ENCODE measurements at places on chromosomes 6 and 20.

GRCh38 chr6:7719364-7719850 lies 6.5 kb upstream of the BMP6 start:
- no peak for DNase-seq

GRCh38 chr6:39961178-39961577 lies 26.9 kb upstream of the MOCS1 start:
- no peak for DNase-seq

- no peak for DNase-seq
Observed at GRCh38 chr6:170487707-170488329, 65.3 kb downstream of the PSMB1 start.

- DNase-seq: no peak
Observed at GRCh38 chr20:6311841-6312655, 189.2 kb upstream of the FERMT1 start.

DNA sequence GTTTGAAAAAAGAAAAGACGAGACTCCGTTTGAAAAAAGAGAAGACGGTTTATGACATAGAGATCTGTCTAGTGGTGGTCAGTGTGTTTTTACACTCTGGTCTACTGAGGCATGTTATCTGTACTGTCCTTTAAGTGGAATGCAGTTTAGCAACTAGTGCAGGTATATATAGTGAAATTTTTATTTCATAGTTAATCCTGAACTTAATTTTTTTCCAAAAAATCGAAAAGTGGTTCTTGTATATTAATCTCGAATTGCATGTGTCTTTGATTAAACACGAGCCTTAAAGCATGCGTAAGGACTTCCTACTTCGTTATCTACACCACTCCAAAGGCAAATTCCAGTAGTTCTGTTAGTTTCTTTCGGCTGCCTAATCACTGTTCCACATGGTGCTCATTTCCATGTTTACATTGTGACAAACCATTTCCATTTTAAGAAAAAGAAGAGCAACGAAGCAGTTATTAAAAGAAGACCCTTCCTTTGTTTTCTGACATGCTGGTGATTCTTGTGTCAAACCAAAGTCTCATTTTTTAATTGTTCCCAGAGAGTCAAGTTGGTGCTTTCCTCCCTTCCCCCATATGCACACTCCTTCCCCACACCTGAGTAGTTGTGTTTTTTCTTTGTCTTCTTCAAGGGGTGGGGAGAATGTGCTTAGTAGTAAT lies 2.3 kb downstream of the SNX9 start:
- DNase-seq: no peak

- DNase-seq: no peak
Observed at GRCh38 chr20:61640131-61640870, 388.2 kb downstream of the CDH4 start.

- DNase-seq: no peak
Observed at GRCh38 chr6:36221674-36222073, 25.1 kb downstream of the BRPF3 start.

DNA sequence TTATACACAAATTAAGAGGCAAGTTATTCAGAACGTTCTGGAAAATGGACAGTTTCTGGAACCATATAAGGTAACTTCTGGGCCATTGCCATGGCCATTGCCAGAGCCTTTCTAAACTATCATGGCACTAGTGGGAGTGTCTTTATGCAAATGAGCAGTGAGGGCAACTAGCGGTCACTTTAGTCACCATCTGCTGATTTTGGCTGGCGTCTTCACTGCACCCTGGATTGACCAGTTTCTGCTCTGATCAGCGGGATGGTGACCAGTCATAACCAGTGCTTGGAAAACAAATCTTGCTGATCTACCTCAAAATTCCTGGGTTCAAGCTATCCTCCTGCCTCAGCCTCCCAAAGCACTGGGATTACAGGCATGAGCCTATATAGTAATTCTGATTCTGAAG lies 7.3 kb upstream of the SNTA1 start:
- DNase-seq: no peak

DNA sequence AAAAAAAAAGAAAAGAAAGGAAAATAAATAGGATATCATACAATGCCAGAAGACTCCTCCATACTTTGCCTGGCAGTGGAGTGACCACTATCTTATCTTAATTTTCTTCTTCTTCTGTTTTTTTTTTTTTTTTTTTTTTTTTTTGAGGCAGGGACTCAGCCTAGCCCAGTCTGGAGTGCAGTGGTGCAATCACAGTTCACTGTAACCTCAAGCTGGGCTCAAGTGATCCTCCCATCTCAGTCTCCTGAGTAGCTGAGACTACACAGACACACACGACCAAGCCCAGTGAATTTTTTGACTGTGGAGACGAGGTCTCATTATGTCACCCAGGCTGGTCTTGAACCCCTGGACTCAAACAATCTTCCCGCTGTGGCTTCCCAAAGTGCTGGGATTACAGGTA lies 17.1 kb upstream of the MMP9 start:
- no peak for DNase-seq

DNA sequence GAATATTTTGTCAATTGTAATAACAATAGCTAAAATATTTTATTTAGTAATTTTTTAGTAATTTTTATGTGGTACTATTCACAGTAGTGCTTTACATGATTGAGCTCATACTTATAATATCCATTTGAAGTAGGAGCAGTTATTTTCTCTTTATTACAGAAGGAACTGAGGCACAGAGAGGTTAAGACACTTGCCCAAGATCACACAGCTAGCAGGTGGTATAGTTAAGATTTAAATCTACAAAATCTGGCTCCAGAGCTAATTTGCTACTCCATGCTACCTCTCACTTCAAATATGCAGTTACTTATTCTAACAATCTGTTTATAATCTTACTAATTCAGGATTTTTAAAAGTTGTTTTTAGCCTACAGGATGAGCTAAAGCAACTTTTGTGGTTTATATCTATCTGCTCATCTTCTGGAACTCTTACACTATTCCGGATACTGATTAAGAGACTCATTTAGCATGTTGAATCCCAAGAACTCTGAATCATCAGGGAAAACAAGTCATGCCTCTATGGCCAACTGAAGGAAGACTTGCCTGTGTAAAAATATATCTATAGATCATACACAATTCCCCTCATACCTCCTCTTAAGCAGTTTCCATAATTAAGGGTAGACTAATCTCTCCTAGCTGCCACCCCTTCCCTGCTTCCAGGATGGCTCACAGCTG lies 324.2 kb downstream of the UBE3D start:
- no peak for DNase-seq

- DNase-seq: no peak
Observed at GRCh38 chr20:62518911-62519310, 43.1 kb upstream of the GATA5 start.

DNA sequence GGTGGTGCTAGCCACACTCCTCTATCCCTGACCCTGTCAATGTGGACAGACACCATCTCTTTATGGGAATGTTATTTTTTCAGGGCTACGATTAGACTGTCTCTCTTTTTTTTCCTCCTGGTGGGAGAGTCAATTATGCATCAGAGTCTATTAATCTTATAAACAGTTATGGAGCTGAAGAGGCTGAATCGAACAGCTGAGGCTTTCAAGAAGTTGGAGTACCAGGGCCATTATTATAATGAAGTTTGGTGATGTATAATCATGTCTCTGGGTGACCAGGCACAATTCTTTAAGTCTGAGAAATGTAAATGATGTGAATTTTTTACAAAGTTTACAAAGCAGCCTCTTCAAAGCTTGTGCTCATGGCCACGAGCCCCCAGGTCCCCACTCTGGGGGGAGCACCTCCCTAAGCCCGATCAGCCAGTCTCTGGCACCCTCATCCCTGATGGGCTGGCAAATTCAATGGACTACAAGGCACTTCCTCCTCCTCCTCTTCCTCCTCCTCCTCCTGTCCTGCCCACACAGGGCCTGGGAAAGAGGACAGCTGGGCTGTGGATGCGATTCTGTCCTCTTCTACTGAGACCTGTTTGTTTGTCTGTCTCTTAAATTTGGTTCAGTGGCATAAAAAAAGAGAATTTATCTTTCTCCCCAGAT lies 43.9 kb upstream of the QKI start:
- no peak for DNase-seq

- DNase-seq: no peak
Observed at GRCh38 chr6:83474309-83474708, 38.0 kb upstream of the PRSS35 start.

GRCh38 chr20:63233924-63234323 lies 1.8 kb upstream of the BIRC7 start:
- DNase-seq: no peak

DNA sequence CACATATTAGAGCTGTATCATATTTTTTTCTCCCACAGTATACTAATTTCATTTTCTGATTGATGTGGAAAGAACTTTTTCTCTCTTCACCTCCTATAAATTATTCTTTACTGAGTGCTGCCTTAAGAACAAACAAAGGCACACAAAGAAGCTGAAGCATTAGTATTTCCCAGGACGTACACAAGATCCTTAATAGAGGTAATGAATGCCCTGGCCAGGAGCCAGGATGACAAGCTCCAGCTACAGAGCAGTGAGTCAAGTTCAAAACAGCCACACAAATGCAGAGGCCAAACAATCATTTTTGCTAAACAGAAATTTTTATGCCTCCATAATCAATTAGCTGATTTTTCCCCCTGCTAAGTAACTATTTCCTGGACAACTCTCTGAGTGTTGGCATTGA lies 639.6 kb downstream of the EPHA7 start:
- no peak for DNase-seq

DNA sequence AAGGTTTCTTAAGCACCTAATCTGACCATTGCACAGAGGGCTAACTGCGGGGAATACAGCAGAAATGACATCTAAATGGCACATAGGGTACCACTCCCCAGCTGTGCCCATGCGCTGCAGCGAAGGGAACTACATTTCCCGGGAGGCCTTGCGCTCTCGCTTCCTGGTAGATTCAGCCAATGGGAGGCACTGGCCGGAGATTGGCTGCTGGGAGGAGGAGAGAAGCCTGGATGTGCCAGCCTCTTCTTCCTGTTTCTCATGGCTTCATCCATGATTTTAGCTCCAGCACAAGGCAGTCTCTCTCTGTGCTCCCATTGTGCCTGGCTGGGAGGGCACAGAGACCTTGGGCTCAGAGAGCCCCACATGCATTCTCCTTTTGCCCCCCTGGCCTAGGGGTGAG lies 101.7 kb upstream of the FOXA2 start:
- DNase-seq: no peak

GRCh38 chr20:48490961-48491831 lies 336.6 kb downstream of the PREX1 start:
- DNase-seq: no peak

Measured in T-helper 1 cell (primary cell).